ENCODE measurements at places on chromosomes 2 and 18.

- no peak for DNase-seq
- H3K4me3 ChIP-seq: no peak overlapping the region
- H3K4me1 ChIP-seq: no peaks in the 10 kb centered on the region
- H3K36me3 ChIP-seq: no peaks in the 10 kb centered on the region
Observed at GRCh38 chr18:74531043-74531442, 3.3 kb upstream of the CNDP1 start.

- no peaks in the 10 kb centered on the region for H3K4me1 ChIP-seq
- no peaks in the 10 kb centered on the region for H3K27me3 ChIP-seq
Observed at GRCh38 chr18:3973191-3973850, 481.8 kb downstream of the DLGAP1 start.

DNA sequence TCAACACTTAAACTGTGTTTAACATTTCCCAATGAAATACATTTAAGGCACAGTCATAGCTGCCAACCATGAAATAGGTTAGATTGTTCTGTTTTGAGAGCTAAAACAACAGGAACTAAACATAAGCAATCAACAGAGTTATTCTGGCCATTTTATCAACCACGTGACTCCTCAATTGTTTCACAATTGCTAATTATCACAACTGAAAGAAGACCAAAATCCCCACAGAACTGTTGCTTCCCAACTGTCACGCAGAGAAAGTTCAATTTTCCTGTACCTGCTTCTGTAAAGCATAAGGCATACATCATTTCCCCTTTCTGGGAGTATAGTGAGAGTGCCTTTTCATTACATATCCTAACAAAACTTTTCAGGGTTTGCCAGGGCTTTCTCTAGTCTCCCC, 248.6 kb downstream of the EPHA4 start:
- DNase-seq: no peak
- H3K4me3 ChIP-seq: no peak overlapping the region
- no peak overlapping the region for H3K27ac ChIP-seq
- H3K4me1 ChIP-seq: no peaks in the 10 kb centered on the region
- H3K36me3 ChIP-seq: no peaks in the 10 kb centered on the region
- no peaks in the 10 kb centered on the region for H3K27me3 ChIP-seq

DNA sequence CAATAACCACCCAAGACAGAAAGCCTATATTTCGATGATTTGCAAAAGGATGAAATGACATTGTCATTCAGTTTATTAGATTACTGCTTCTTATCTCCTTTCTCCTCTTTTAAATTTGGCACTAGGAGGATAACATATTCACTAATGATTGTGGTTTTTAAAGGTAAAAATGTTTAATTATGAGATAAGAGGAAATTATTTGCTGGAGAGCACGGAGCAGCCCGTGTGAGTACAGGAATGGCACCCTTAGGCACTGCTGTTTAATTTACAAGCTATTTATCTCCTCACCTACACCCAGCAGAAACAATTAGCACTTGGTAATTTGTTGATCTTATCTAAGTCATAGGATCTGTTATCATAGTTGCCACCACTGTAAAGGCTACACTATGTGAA, 87.4 kb upstream of the SP3 start:
- H3K27ac ChIP-seq: peak overlapping the region; percentile 62
- H3K4me1 ChIP-seq: peaks cover 16% of the 10 kb centered on the region
- no peak overlapping the region for H3K4me3 ChIP-seq

DNA sequence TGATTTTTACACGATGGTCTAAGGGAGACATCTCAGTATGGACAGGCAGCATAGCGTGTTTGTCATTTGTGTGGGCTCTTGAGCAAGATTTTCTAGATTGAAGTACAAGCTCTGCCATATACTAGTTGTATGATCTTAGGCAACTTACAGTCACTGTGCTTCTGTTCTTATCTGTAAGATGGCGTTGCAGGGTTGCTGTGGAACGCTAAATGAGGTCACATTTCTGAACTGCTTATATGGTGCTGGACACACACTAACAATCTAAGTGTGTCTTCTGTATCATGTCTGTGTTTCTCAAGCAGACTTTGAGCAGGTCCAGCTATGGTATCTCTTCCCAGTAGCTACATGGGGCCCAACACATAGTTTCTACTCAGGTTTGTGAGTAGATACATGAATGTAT, 29.2 kb downstream of the PARD3B start:
- no peak for DNase-seq
- no peak overlapping the region for H3K27ac ChIP-seq
- no peak overlapping the region for H3K4me3 ChIP-seq
- H3K27me3 ChIP-seq: no peaks in the 10 kb centered on the region

DNA sequence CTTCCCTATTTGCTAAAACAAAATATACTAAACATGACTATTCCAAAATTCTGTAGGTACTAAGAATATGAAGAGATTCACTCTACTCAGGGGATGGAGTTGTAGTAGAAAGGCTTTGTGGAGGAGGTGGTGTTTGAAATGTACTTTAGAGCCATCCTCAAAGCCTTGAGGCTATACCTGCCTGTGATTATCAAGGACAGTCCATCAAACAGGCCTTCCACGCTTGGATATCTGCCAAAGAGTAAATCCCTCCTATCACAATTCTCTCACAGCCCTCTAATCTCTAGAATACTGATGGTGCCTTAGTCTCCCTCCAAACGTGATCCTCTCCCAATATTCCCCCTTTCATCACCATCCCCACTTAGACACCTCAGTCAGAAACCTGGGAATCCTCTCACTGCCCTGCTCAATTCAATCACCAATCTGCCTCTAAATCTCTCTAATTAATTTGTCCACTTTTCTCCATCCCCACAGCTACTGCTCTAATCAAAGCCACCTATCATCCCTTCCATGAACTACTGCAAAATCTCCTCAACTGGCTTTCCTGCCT, 13.1 kb downstream of the SOS1 start:
- H3K36me3 ChIP-seq: no peaks in the 10 kb centered on the region
- H3K27ac ChIP-seq: no peak overlapping the region
- H3K4me1 ChIP-seq: no peaks in the 10 kb centered on the region
- no peak for DNase-seq
- no peaks in the 10 kb centered on the region for H3K27me3 ChIP-seq
- no peak overlapping the region for H3K4me3 ChIP-seq

DNA sequence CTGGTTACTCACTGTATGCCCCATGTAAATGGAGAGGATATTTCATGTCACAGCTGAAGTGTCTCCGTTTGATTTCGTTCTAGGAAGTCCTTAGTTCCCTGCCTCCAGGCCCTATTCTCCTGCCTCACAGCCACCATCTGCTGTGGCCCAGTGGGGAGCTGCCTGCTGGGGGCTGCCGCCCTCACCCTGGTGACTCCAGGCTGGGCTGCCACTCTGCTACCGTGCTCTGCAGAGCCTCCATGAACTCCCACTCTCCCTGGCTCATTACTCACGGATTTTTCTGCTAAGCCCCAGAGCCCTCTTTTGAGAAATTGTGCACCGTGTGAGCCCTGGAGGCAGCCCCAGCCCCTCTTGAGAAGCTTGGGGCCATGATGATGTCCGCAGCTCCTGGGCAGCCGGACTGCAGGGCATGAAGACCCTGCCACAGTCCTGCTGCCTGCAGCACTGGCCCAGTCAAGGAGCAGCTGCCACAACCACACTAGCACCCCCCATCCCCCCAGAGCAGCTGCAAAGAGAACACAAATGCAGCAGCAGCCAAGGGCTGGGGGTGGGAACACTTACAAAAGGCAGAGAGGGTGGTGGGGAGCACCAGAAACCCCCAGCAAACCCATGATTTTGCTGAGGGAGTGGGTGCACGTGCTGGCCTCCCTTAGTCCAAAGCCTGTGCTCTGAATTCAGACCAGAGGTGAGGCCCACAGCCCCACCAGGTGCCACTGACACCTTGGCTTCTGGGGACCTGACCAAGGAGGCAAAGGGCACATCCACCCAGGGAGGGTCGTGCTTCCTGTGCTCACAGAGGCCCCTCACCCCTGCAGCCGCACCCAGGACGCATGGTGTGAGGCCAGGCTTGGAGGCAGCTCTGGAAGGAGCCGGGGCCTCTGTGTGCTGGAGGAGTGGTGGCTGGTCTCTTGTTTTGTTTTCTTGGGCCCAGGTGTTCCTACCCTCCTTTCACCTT, 270.2 kb upstream of the RAB6C start:
- no peaks in the 10 kb centered on the region for H3K4me1 ChIP-seq
- H3K4me3 ChIP-seq: no peak overlapping the region
- no peaks in the 10 kb centered on the region for H3K36me3 ChIP-seq

- no peaks in the 10 kb centered on the region for H3K4me1 ChIP-seq
- no peaks in the 10 kb centered on the region for H3K36me3 ChIP-seq
- DNase-seq: no peak
- H3K27ac ChIP-seq: no peak overlapping the region
Observed at GRCh38 chr18:73888565-73888964, 259.1 kb downstream of the FBXO15 start.

GRCh38 chr18:12520442-12520992, 112.8 kb downstream of the PRELID3A start:
- H3K4me3 ChIP-seq: no peak overlapping the region
- no peaks in the 10 kb centered on the region for H3K27me3 ChIP-seq
- H3K4me1 ChIP-seq: peaks cover 4% of the 10 kb centered on the region
- H3K27ac ChIP-seq: no peak overlapping the region
- no peaks in the 10 kb centered on the region for H3K36me3 ChIP-seq

- no peak overlapping the region for H3K27ac ChIP-seq
- H3K4me3 ChIP-seq: no peak overlapping the region
- peak; percentile 87 for DNase-seq
- no peaks in the 10 kb centered on the region for H3K27me3 ChIP-seq
Observed at GRCh38 chr18:62979176-62979575, 263.8 kb downstream of the PHLPP1 start.

DNA sequence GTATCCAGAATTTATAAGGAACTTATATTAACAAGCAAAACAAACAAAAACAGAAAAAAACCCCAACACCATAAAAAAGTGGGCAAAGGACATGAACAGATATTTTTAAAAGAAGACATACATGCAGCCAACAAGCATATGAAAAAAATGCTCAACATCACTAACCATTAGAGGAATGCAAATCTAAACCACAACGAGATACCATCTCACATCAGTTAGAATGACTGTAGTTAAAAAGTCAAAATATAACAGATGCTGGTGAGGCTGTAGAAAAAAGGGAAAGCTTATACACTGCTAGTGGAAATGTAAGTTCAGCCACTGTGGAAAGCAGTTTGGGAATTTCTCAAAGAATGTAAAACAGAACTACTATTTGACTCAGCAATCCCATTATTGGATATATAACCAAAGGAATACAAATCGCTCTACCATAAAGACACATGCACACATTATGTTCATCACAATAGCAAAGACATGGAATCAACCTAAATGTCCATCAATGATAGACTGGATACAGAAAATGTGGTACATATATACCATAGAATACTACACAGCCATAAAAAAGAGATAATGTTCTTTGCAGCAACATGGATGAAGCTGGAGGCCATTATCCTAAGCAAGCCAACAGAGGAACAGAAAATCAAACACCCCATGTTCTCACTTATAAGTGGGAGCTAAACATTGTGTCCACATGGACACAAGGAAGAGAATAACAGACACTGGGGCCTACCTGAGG, 25.3 kb downstream of the PREPL start:
- no peak overlapping the region for H3K4me3 ChIP-seq
- H3K4me1 ChIP-seq: no peaks in the 10 kb centered on the region
- DNase-seq: peak; percentile 63
- no peak overlapping the region for H3K27ac ChIP-seq
